ENCODE measurements at places on chromosomes 16 and 17.

GRCh38 chr17:19770985-19771735 is 23.1 kb upstream of the ALDH3A1 start:
- no peak for DNase-seq

DNA sequence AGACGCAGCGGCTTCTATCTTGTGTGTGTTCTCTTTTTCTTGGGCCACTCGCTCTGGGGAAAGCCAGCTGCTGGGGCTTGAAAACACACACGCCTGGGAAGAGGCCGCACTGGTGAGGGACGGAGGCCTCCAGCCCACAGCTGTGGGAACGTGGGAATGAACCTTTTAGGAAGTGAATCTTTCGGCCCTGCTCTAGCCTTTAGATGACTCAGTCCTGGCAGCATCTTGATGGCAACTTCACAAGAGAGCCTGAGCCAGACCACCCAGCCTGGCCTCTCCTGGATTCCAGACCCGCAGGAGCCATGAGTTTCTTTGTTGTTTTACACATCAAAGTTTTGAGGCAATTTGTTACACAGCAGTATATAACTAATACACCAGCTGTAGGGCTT is 2.2 kb upstream of the PDPK1 start:
- DNase-seq = no peak

GRCh38 chr17:34243364-34244320 is 11.4 kb upstream of the CCL2 start:
- DNase-seq = no peak

GRCh38 chr17:77572065-77572601 is 386.4 kb upstream of the TNRC6C start:
- peak; percentile 79 for DNase-seq

- DNase-seq = peak; percentile 58
Measured at GRCh38 chr16:86577314-86577971, 906 bp upstream of the FOXL1 start.
